ENCODE measurements at places on chromosomes 1 and 21.
A peak's percentile ranks its signal among the peaks of the same experiment; 100 is the strongest.

DNA sequence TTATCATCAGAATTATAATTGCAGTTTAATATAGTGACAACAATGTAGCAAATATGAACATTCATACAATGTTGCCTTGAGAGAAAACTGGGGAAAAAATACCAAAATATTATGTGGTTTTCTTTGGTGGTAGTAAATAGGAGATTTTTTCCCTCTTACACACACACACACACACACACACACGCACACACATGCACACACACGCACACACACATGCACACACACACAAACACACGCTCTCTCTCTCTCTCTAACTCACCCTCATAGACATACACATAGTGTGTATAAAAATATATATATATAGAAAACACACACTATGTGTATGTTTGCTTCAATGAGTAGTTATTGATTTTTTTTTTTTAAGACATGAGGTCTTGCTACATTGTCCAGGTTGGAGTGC, 211.6 kb downstream of the HHAT start:
- no peak for DNase-seq

DNA sequence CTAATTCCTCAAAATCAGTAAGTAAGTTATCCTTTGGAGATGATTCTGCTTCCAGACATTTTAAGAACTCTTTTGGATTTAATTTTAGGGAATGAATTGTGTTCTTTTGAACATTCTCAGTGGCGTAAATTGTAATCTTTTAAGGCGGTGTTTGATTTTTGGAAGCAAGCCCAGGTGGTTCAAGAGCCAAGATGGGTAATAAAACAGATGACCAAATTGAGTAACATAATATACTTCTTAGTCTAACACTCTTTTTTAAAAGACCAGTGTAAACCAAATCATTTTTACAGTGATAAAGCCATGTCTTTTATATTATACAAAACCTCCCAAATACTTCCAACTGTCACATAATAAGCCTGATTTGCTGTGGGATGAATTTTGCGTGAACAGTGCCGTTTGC, 133.8 kb downstream of the LRRC40 start:
- DNase-seq, result no peak

- no peak for DNase-seq
Observed at GRCh38 chr21:34707876-34708325, 39.1 kb downstream of the CLIC6 start.

GRCh38 chr1:231357831-231358354, 19.8 kb downstream of the SPRTN start:
- DNase-seq, result no peak

GRCh38 chr1:56068908-56069307, 510.5 kb downstream of the PLPP3 start:
- no peak for DNase-seq

DNA sequence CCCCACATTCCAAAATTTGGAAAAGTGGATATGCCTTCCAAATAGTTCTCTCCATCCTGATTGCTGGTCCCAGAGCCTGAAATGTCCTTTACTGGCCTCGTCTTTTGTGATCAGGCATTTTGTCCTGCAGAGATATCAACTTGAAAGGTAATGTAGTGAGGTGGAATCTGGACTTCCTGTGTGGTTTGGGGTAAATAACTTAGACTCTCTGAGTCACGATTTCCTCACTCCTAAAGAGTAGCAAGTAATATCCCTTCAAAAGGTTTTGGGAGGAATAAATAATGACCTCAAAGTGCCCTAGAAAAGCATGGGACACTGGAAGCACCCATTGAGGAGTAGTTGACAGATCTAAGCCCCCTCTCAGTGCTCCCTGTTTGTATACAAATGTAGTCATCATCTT, 426.6 kb downstream of the OMA1 start:
- DNase-seq, result no peak

DNA sequence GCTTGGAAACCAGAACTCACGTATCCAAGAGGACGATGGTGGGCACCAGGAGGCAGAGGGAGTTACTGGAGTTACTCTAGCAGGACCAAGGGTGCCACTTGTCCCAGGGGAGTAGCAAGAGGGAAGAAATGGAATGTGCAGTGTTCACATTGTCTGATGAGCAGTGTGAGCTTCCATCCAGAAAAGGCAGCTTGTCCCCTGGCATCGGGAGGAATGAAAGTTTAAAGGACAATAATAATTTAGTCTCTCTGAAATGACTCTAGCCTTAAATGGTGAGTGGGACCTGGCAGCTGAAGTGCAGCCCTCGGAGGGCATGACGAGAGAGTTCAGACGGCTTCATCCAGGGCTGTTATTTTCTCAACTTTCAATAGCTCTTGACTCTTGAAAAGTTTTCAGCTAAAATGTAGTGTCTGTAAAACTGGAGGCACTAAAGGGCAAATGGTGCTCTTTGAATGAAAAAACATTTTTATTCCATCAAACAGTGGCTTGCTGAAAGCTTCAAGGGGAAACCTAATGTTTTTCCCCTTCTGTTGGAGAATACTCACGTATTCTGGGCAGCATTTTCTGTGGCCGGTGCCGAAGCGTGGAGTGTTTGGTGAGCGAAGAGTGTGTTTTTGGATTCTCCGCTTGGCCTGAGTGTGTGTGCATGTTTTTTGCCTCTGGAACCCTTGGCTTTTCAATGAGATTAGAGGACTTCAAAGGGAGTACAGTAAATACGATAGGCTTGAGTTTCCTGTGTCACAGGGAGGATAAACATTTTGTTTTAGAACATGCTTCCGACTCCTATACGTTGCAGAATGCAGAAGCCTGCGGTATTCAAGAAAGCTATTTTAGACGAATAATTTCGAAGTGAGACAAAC, 157.3 kb downstream of the GALNT2 start:
- DNase-seq, result no peak

- no peak for DNase-seq
Observed at GRCh38 chr1:151774256-151774922, 11.1 kb upstream of the MRPL9 start.

GRCh38 chr1:172638885-172639831, 19.7 kb upstream of the FASLG start:
- DNase-seq, result peak; percentile 68

GRCh38 chr1:9165396-9165795, 36.5 kb upstream of the GPR157 start:
- no peak for DNase-seq

DNA sequence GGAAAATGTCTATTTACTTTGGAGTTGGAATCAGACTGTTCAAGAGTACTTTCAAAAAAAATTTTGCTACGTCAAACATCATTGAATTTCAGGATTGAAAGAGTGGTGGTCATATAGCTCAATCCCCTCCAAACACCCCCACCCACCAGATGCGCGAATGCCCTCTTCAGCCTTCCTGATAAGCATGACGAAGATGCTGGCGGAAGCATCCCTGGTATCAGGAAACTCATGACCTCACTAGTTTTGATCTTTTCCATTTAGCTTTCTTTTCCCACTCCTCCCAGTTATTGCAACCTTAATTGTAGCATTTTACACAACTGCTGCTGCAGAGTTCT, 104.4 kb downstream of the LEPR start:
- no peak for DNase-seq

DNA sequence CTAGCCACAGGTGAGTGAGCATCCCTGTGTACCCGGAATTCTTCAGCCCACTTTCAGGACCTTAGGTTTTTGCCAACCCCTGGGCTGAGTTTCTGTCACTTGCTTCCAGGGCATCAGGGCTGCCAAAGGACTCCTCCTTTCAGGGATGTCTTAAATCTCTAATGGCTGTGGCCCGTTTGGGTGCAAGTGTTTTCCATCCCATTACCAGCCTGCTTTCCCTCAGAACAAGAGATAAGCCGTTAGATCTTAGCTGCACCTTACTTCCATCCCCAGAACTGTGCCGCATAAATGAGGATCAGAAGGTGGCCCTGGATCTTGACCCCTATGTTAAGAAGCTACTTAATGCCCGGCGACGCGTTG, 652 bp downstream of the SNAPIN start:
- no peak for DNase-seq

DNA sequence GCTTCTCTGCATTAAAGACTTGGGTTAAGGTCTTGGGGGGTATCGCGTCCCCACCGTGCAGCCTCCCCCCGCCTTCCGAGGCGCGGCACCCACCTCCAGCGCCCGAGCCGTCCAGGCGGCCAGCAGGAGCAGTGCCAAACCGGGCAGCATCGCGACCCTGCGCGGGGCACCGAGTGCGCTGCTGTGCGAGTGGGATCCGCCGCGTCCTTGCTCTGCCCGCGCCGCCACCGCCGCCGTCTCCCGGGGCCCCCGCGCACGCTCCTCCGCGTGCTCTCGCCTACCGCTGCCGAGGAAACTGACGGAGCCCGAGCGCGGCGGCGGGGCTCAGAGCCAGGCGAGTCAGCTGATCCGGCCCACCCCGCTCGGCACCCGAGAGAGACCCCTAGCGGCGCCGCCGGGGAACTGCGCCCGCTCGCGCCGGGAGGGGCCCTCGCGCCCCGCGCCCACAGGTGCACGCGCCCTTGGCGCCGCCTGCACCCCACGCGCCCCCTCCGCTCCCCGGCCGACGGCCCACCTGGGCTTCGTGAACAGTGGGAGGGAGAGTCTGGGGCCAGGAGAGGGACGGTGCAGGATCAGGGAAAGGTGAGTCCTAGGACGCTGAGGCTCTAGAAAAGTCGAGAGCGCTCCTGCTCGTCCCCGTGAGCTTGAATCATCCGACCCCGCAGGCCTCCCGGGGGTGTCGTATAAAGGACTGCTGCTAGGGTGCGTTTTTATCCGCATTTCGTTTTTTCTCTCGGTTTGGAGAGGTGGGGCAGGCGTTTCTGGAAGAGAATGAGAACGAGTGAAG, at the start of gene APP:
TSS of gene APP (minus strand) at position 300 of the 787 bp plus-strand sequence. CDS start at position 150, 150 bp downstream.
- peak; percentile 81 for DNase-seq

DNA sequence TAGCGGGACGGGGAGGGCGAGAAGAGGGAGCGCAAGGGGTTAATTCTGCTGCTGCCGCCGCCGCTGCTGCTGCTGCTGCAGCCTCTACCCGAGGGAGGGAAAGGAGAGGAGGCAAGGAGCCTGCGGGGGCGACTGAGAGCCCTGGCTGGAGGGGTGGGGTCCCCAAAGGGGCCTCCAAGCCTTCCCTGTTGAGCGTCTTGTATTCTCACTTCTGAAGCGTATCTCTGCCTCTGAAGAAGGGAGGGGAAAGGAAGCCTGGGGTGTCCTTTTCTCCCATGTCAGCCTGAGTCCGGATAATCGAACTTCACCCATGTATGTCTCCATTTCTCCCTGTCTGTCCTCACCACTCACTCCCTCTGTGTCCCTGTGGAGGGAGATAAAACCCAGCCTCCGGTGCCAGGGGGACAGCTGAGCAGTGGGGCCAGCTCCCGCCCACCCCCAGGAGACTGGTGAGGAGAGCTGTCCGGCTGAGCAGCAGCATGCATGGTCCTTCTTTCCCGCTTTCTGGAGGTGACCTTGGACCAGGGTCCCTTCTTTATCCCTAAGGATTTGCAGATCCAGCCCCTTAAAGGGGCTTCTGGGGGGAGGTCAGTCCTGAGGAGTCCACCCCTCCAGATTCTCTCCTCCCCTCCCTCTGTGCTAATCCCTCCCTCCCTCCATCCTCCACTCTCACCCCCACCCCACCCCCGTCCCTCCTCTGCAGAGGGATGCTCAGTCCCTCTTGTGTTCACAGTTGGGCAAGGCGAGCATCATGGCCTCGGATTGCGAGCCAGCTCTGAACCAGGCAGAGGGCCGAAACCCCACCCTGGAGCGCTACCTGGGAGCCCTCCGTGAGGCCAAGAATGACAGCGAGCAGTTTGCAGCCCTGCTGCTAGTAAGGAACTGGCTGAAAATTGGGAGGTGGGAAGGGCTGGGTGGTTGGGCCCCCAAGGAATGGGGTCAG, 1.0 kb downstream of the NCDN start:
- no peak for DNase-seq
